Spleen (tissue), 13 donors: ENCODE measurements at places on chromosomes 5 and 9. TPM values are rescaled to one million over a fixed set of nuclear protein-coding genes. Genes with fewer than 3 reads are reported as not detected.

- no peak for DNase-seq
These were observed 43.2 kb upstream of the RICTOR start for GRCh38 chr5:39117401-39117800.

GRCh38 chr9:137029058-137029936 is 1.3 kb upstream of the ABCA2 start:
- peak; percentile 95 for DNase-seq

GRCh38 chr9:5569891-5570290 is 59.0 kb upstream of the RIC1 start:
- no peak for DNase-seq

The S100Z gene
- 10.3 TPM for total RNA-seq

- peak; percentile 95 for DNase-seq
These were observed 96.8 kb downstream of the ZNF608 start for GRCh38 chr5:124649491-124650146.

The NELFB gene
- total RNA-seq = 39.9 TPM

DNA sequence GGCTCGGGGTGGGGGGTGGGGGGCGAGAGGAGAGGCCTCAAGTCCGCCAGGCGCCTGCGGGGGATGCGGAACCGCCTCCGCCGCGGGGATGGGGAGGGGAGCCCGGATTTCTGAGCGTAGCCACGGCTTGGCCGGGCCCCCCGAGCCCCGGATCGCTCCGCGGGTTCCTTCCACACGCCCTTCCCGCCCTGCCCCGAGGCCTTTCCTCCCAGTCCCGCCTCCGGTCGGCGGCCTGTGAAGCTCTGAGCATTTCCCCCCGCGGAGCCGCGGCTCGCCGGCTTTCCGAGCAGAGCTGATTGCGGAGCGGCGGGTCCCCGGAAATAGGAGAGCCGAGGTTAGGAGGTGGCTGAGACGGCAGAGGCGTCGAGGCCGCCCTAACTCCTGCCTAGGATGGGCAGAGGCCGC is 6.1 kb downstream of the IRX4 start:
- DNase-seq = no peak

DNA sequence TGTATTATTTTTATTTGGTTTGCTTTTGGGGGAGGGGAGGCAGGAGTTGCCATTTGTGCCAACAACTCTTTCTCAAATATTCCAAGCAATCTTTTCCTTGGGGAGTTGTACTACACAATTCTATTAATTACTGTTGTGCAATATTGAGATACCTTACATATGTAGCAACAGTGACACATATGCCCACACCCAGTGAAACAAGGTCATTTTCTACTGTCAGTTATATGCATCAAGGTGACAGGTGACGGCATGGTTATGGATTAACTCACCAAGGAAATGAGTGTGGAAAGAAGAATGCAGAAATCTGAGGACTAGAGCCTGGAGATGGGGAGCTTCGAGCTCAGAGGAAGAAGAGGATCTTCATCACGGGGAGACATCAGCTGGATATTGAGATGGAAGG is 17.9 kb upstream of the MSMP start:
- DNase-seq = no peak

The NUTM2G gene
- not detected for total RNA-seq

The TEX48 gene
- total RNA-seq = not detected

The PCDHGC5 gene
- 1.2 TPM for total RNA-seq

DNA sequence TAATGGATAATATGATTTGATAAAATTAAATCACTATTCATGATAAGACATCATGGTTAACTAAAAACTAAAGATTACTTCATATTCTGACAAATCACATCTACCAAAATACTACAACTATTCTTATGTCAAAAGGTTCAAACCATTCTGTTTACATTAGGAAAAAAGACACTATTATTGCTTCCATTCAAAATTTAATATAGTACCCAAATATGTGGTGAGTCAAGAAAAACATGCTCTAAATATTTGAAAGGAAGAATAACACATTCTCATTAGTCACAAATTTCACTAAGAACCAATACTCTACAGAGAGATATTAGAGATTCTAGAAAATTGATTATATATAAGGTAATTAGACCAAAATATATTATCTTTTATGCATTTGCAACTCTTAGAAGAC is 234.0 kb downstream of the TMEM232 start:
- no peak for DNase-seq

GRCh38 chr9:14441976-14442651 is 128.2 kb upstream of the NFIB start:
- no peak for DNase-seq

DNA sequence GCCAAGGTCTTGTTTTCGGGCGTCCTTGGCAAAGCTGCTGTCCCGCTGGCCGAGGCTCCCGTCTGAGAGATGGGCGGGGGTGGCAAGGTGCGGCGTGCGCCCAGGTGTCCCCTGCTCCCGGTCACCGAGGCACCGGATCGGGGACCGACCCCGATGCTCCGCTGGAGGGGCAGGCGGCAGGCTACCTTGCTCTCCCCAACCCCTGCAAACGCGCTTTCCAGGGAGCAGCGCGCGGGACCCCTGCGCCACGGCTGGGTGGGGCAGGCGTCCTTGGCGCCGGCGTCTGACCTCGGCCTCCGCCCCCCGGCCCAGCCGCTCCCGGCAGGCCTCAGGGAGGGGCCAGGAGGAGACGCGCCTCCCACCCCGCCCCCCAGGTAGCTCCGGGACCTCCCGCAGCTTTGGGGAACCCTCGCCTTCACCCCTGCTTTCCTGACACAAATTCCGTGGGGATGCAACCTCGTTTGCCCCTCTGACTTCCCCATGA is 551 bp downstream of the N4BP3 start:
- no peak for DNase-seq

The CDX1 gene
- not detected for total RNA-seq

GRCh38 chr9:115635680-115636383 is 517.8 kb upstream of the PAPPA start:
- no peak for DNase-seq

The TEX53 gene
- not detected for total RNA-seq

GRCh38 chr5:59140133-59140532 is 557.3 kb downstream of the RAB3C start:
- no peak for DNase-seq

GRCh38 chr5:72408603-72409002 is 88.4 kb downstream of the PTCD2 start:
- no peak for DNase-seq

The CDKN2B gene
- total RNA-seq = 10.8 TPM

The ZNF484 gene
- 26.7 TPM for total RNA-seq

GRCh38 chr5:173970878-173971650 is 17.9 kb upstream of the C5orf47 start:
- no peak for DNase-seq

- DNase-seq = peak; percentile 82
These were observed 59.6 kb downstream of the C9orf152 start for GRCh38 chr9:110148384-110148783.

The TMC1 gene
- not detected for total RNA-seq

DNA sequence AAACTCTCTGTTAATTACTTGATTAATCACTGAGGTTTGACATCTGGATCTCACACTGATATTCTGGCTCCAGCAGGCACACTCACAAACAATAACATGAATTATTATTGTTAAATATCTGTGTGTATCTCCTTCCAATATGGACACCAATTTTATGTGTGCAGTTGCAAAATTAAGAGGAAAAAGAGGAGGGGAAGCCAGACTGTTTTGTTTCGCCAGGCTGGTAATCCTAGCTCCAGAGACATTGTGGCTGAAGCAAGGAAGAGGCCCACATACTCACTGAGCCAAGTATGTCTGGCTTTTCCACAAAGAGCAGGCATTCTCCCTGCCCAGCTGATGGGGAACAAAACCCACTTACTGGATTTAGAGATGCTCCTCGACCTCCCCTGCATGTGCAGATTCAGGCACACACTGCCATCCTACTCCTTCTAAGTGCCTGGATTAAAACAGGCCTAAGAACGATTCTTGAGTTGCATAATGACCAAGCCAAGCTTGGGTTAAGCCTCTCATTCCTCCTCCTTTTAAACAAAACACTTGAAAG is 181.9 kb downstream of the ESM1 start:
- DNase-seq = no peak

The CRB2 gene
- 2.9 TPM for total RNA-seq

DNA sequence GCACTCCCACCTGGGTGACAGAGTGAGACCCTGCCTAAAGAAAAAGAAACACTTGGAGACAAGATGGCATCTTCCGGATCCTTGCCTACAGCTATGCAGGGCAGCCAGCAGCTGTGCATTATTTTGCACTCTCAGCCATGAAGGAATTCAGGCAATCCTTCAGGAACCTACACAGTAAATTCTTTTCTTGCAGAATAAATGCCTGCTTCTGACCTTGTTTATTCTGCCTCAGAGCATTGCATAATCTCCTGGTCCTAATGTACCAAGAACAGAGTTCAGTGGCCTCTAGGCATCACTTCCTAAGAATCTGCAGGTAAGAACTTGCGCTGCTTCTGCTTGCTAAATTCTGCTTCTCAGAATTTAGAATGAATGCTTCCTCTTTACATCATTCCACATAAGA is 16.8 kb downstream of the GLDC start:
- DNase-seq = no peak

GRCh38 chr5:135376961-135377624 is 21.9 kb downstream of the MACROH2A1 start:
- peak; percentile 65 for DNase-seq

DNA sequence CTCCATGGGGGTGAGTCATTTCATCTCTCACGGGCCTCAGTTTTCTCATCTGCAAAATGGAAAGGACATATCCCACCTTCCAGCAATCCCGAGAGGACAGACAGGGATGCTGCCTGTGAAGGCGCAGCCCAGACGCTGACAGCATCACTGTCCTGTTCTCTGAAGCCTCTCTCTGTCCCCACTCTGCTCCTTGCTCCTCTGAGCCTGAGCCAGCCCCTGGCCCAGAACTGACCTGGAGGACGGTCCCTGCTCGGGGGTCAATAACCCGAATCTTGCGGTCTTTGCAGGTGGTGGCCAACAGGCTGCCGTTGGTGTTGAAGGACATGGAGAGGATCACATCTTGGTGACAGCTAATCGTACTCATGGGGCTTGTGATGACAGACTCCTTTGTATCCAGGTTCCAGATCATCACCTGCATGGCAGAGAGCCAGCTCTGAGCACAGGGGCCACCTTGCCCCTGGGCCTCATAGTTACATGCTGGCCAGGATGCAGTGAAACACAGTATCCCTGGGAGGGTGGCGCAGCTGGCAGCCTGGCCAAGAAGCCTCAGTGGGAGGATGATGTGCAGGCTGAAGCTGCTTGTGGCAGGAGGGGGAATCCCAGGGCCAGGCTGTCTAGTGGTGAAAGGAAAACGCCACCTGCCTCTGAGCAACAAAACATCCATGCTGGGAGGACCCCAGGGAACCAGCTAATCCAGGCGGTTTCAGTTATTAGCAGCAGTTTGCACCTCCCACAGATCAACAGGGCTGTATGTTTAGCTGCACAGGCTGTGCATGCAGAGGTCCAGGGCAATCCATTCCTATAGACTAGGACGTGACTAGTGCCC is 14.0 kb upstream of the TRIM14 start:
- no peak for DNase-seq

The TRIO gene
- 197 TPM for total RNA-seq

The TTC23L gene
- not detected for total RNA-seq

DNA sequence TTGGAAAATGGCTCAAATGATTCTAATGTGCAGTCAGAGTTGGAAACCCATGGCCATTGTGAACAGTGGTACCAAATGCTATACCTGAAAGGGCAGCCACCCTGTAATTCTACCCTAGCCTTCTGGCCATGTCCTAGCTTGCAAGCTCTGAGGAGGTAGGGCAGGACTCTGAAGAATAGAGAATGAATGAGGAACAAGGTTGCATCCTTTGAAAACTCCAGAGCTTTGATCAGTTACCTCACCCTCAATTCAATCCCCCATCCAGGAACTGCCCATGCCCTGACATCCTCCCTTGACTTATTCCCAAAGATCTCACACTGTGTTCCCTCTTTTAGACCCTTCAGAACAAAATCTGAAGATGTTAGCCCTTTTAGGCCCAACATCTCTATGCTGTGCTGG is 17.8 kb upstream of the ERMP1 start:
- DNase-seq = no peak

- no peak for DNase-seq
These were observed 317.0 kb upstream of the ADCY2 start for GRCh38 chr5:7078901-7079300.

DNA sequence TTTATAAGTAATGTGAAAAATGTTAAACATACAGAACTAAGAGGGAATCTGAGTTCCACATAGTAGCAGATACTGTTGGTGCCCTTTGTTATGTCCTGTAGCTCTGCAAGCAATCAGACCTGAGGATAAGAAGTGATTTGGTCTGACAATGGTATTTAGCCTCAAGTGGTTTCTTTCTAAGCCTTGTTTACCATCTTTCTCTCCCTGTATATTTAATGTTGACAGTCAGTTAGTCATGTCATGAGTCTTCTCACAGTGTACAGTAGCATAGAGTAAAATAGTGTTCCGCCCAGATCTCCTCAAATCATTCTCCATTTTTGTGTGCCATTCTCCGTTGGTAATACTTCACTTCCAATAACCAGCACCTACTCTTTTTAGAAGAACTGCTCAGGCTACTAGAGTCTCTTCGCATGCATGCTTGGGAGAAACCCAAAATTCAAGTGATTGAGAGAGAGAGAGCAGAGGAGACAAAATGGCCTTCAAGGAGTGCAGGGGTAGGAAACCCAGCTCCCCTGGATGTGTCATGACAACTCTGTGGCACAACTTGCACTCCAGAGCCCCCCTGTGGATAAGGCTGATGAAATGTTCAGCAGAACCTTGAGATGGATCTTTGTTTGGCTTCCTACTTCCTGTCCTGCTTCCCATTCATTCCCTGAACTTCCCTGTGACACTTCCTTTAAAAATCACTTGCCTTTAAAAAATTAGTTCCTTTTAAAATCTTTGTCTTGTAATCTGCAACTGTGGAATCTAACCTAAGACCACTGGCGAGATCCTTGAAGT is 129.2 kb upstream of the FST start:
- DNase-seq = no peak

DNA sequence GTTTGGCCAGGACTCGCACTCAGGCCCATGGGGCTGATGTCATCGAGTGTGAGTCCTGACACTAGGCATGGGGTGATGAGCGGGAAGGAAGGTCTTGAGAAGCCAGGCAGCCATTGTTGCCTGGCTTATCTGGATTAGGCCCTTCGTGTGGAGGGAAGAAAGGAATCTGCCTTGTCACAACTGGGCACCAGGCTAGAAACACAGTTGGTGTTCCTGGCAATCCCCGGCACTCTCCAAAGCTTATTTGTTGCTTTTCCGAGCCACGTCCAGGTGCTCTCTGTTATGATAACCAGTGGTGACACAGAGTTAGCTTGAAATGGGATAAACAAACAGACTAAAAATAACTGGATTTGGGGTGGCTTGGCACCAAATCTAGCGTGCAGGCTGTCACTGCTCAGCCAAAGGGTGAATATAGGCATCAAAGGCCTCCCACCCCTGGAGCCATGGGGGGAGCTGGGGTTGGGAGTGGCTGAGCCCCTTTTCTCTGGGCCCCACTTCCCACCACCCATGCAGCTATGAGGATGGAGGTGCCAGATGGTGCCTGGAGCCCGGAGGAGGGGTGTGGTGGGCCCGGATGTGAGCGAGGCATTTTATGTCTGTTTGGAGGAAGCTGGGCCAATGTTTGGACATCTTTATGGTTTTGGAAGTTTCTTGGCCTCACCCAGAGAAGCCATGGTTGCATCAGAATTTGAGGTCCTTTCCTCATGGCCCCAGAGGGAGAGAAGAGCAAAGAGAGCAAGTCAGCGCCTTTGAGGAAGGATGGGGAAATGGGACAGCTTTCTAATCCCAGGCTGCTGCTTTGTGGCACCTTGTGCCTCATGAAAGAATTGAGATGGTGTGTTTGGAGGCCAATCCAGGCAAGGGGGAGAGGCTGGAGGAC is 98.0 kb upstream of the PITX1 start:
- DNase-seq = no peak

The GSN gene
- 432 TPM for total RNA-seq

The DND1 gene
- total RNA-seq = 1.2 TPM

The MRPL50 gene
- 10.2 TPM for total RNA-seq
